Spleen (tissue), 13 donors: ENCODE measurements at places on chromosomes 2 and 18. TPM values are rescaled to one million over a fixed set of nuclear protein-coding genes. Genes with fewer than 3 reads are reported as not detected.

DNA sequence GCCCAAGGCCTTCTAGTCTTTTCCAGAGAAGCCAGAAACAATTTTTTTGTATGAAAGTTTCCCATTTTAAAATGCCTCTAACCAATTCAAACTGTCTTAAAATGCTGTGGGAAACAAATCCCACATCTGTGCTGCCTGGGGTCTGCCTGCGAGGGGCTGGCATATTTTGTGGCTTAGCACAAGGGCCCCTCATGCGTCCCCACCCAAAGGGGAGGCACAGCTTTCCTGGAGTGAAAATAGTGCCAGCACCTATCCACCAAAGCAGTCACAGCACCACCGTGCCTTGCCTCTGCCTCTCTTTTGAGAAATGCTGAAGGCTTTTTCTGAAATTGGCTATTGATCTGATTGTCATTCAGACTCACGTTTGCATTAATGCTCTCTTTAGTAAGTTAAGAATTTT is 22.2 kb upstream of the GNAL start:
- no peak for DNase-seq

DNA sequence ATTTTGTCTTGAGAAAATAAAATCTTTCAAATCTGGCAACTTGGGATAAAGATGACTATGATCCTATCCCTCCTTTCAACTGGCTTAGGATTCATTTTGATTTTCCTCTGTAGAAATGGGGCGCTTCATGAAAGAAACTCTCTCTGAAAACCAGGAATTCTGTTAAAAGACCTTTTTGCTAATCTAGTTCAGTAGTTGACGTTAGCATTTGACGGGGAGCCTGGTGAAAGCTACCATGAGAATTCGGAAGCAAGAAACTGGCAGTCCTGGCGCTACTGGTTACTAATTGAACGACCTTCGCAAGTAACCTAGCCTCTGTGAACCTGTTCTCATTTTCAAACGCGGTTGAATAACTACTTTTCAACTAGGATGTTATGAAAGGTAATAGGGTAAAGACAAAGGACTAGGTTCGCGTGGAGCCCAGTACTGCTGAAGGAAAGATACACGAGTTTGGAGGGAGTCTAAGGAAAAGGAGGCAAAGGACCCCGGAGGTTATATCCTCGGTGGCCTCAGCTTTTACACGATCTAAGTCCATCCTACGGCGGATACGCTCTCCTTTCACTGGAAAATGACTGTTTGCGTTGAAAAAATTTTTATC is 604 bp upstream of the STK11IP start:
- DNase-seq, result no peak

DNA sequence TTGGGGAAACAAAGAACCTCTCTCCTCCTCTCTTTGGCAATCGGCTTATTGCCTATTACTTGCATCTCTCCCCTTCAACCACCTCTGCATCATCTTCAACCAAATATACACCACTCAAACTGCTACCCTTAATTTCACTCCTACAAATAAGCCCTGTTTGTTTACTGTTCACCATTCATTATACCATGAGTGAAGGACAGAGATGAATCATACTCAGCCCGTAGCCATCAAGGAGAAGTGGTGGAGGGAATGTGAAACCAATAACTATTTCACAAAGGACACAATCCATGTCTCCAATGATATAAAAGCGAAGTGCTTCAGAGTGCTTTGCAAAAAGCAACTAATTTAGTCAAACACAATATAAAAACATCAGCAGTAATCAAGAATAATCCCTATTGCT is 76.8 kb downstream of the CACNB4 start:
- no peak for DNase-seq

DNA sequence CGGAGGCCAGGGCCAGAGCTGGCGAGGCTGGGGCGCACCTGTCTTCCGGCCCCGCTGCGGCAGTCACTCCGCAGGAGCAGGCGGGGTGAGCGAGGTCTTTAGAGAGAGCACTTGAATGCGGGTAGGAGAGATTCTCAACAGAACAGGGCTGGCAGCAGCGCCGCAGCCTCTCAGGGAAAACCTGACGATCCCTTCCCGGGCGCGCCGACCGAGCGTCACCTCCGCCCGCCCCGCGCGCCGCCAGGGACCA is 526 bp downstream of the PRKRA start:
- DNase-seq, result no peak

- no peak for DNase-seq
Measured at GRCh38 chr2:168348076-168348475, 100.7 kb upstream of the STK39 start.

DNA sequence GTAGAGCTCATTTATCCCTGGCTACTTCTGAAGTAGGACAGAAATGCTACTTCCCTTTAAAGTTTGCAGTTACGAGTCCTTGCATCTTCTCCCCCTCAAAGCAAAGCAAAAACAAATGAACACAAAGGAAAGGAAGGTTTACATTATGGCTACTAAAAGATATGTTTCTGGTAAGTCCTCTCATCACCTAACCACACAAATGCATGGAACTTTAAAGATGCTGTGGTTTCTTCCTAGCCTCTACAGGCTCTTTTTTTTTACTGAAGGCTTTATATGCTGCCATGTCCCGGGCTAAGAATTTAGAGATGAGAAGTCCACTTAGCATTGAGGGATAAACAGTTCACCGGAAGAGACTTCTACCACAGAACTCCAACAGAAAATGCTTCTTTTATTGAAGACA is 291.2 kb downstream of the SS18 start:
- DNase-seq, result no peak

GRCh38 chr18:55224086-55224625 is 264.9 kb upstream of the CCDC68 start:
- DNase-seq, result no peak

GRCh38 chr18:63676526-63677323 is 15.0 kb upstream of the SERPINB3 start:
- DNase-seq, result no peak

GRCh38 chr18:80105369-80106167 is 3.5 kb upstream of the ADNP2 start:
- DNase-seq, result no peak

GRCh38 chr18:2036086-2036485 is 535.2 kb downstream of the METTL4 start:
- no peak for DNase-seq

Gene THSD7B
- polyA plus RNA-seq, result 0.02 TPM

Gene GALNT5
- polyA plus RNA-seq, result not detected

Gene TEKT4
- polyA plus RNA-seq, result not detected

Gene TMEM163
- polyA plus RNA-seq, result 12.5 TPM
